ENCODE measurements at places on chromosomes 12 and 14.

DNA sequence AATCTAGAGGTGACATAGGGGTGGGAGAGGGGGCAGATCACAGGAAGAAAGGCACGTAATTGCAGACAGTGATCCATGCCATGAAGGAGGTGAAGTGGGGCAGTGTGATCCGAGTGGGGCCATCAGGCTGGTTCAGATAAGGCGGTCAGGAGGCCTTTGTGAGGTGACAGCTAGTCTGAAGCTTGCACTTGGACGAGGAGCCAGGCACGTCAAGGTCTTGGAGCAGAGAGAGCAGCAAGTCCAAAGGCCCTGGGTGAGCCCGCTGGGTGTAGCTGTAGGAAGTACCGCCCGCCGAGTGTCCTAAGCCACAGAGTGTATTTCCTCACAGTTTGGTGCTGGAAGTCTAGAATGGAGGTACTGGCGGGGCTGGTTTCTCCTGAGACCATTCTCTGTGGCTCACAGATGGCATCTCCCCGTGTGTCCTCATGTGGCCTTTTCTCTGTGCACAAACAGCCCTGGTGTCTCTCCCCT is 23.6 kb downstream of the RHOF start:
- no peak overlapping the region for H3K27ac ChIP-seq
- H3K4me3 ChIP-seq, result no peak overlapping the region
- H3K36me3 ChIP-seq, result no peaks in the 10 kb centered on the region
- DNase-seq, result no peak
- H3K4me1 ChIP-seq, result no peaks in the 10 kb centered on the region
- H3K27me3 ChIP-seq, result no peaks in the 10 kb centered on the region

GRCh38 chr14:79826362-79826761 is 384.9 kb downstream of the DIO2 start:
- H3K36me3 ChIP-seq, result peaks cover 7% of the 10 kb centered on the region
- H3K4me1 ChIP-seq, result no peaks in the 10 kb centered on the region
- DNase-seq, result no peak

DNA sequence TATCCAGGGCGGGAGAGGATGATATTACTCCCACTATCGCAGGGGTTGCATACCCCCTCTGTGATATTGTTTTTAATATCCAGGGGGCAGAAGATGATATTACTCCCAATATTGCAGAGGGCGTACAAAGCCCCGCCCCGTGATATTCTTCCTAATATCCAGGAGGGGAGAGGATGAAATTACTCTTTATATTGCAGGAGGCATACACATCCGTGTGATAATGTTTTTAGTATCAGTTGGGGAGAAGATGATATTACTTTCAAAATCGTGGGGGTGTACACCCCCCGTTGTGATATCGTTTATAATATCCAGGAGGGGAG is 52.9 kb upstream of the OXA1L start:
- no peak overlapping the region for H3K27ac ChIP-seq
- no peaks in the 10 kb centered on the region for H3K36me3 ChIP-seq
- peak overlapping the region; percentile 73 for H3K4me3 ChIP-seq
- DNase-seq, result no peak
- peaks cover 38% of the 10 kb centered on the region for H3K27me3 ChIP-seq
- H3K4me1 ChIP-seq, result peaks cover 13% of the 10 kb centered on the region

DNA sequence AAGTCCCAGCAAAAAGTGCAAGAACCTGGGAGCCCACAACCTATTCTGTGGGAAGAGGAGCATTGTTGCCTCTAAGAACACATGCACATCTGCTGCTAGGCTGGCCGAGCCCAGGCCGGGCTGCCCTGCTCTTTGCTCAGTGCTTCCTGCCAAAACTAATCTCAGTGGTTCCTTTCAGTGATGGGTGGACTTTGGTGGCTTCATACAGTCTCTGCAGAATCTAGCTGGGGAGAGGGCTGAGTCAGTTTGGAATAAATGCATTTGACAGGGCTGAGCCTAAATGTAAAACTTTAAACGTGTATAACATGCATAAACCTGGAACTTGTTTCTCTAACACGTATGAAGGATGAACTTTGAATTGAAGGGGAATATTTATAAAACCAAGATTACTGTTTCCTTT is 44.6 kb downstream of the CCDC177 start:
- H3K27me3 ChIP-seq, result peaks cover 5% of the 10 kb centered on the region
- H3K4me1 ChIP-seq, result no peaks in the 10 kb centered on the region
- no peak overlapping the region for H3K4me3 ChIP-seq
- no peaks in the 10 kb centered on the region for H3K36me3 ChIP-seq
- no peak overlapping the region for H3K27ac ChIP-seq
- DNase-seq, result no peak

- H3K4me1 ChIP-seq, result peaks cover 61% of the 10 kb centered on the region
- H3K4me3 ChIP-seq, result peak overlapping the region; percentile 82
- H3K27me3 ChIP-seq, result no peaks in the 10 kb centered on the region
- DNase-seq, result no peak
- H3K27ac ChIP-seq, result peak overlapping the region; percentile 85
Observed at GRCh38 chr12:4108803-4109345, 164.7 kb upstream of the CCND2 start.

DNA sequence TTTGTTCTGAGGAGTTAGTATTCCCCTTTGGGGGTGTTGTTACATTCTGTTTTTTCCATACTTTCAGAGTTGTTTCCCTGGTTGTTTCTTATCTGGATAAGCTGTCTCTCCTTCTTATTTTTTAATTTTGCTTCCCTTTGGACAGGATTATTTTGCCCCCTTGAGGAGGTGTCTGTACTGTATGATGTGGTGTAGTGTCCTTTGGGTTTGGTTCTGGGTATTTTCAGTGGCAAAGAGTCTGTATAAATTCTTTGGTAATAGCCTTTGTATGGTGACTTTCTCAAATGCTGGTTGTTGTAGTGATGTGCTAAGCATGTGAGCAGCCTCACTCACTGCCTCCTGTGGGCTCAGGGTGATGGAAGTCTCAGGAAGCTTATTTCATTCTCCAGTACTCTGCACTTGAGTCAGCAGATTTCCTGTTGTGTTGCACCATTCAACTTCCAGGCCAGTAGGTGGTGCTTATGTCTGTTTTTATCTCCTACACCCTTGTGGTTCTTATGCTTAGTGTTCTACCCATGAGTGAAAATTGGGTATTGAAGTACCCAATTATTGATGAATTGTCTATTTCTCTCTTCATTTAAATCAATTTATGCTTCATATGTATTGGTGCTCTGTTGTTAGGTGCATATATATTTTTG is 103.3 kb upstream of the PMCH start:
- peaks cover 7% of the 10 kb centered on the region for H3K4me1 ChIP-seq
- H3K36me3 ChIP-seq, result no peaks in the 10 kb centered on the region

DNA sequence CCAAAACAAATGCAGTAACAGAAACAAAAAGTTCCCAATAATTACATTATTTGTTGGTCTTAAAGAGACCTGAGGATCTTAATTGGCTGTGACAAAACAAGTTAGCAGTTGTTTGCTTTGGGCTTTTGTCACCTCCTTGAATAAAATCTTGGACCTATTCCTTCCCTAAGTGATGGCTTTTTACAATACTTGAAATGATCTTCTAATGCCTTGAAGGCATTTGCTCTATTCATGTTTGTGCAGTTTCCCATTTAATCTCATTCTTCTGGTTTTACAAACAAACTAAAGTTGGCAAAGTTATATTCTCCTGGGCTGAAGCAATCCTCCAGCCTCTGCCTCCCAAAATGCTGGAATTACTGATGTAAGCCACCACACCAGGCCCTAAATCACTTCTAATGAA is 98.8 kb downstream of the OSBPL8 start:
- no peak overlapping the region for H3K27ac ChIP-seq
- no peak overlapping the region for H3K4me3 ChIP-seq
- no peak for DNase-seq
- no peaks in the 10 kb centered on the region for H3K27me3 ChIP-seq
- H3K4me1 ChIP-seq, result peaks cover 22% of the 10 kb centered on the region
